A375 (cell line): ENCODE measurements at places on chromosomes 5 and 9. TPM values are rescaled to one million over a fixed set of nuclear protein-coding genes. Genes with fewer than 3 reads are reported as not detected.

Gene TLX3
- total RNA-seq, result not detected in 2 replicates

Gene NOXA1
- 0.56 and 1.2 TPM in 2 replicates for total RNA-seq

Gene IL5
- total RNA-seq, result not detected in 2 replicates

Gene AIF1L
- total RNA-seq, result 30.1 and 30.9 TPM in 2 replicates

Gene IFNB1
- not detected in 2 replicates for total RNA-seq

Gene TMOD1
- total RNA-seq, result 0.04 TPM in 1 of 2 replicates, not detected in the other

Gene TESK1
- 8.5 and 8.9 TPM in 2 replicates for total RNA-seq
